Lower leg skin (tissue), 4 donors: ENCODE measurements at places on chromosomes 6 and 20. TPM values are rescaled to one million over a fixed set of nuclear protein-coding genes. Genes with fewer than 3 reads are reported as not detected.

GRCh38 chr6:119442776-119443184 is 93.2 kb upstream of the MAN1A1 start:
- no peak for DNase-seq

GRCh38 chr6:3612341-3613041 is 139.0 kb downstream of the PXDC1 start:
- DNase-seq = peak; percentile 36

DNA sequence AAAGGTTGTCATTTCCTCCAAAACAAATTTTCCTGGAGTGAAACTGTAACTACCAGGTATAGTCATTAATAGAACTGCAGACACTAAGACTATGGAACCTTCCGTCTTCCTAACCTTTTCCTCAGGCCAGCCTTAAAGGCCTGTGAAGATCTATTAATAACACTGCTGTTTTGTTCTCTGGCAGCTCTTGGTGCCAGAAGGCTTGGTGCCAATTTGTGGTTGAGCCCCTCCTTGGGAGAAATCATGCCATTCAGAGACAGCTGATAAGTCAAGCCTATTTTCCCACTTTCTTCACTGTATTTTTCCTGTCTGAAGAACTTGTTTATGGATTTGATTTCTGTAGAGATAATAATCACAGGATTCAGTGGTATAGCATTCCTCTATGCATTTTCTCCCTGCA is 64.8 kb downstream of the HCRTR2 start:
- no peak for DNase-seq

Gene CALHM4
- not detected for total RNA-seq

DNA sequence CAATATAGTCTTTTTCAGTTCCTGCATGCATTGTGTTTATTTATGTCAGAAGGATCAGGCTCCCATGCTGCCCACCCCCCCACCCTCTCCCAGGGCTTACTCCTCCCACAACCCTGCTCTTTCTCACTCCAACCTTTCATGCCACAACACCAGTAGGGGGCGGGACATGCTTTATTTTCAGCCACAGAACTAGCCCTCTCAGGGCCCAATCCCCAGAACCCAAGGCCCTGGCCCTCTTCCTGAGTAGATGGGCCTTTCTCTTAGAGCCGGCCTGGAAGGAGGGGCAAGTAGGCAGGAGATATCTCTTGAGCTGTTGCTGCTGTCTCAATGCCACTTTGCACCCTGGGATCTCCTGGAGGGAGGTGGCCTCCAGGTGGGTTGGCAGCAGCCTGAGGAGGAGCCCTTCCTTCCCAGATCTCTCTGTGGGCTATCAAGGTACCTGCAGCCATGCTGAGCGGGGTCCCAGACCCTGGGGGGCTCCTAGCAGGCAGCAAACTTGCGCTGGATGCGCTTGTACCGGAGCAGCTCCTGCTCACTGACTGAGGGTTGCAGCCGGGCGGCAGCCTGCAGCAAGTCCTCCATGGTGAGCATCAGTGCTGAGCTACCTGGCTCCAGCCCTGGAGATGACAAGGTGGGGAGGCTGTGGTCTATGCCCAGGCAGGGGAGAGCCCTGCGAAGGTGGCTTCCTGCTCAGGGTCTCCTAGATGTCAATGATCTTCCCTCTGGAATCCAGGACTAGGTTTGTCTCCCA is 3.5 kb downstream of the GNMT start:
- DNase-seq = no peak

Gene SDCBP2
- total RNA-seq = 169 TPM

- DNase-seq = no peak
Measured at GRCh38 chr6:16731478-16732051, 29.7 kb downstream of the ATXN1 start.

GRCh38 chr6:137743493-137743892 is 123.6 kb upstream of the TNFAIP3 start:
- no peak for DNase-seq

DNA sequence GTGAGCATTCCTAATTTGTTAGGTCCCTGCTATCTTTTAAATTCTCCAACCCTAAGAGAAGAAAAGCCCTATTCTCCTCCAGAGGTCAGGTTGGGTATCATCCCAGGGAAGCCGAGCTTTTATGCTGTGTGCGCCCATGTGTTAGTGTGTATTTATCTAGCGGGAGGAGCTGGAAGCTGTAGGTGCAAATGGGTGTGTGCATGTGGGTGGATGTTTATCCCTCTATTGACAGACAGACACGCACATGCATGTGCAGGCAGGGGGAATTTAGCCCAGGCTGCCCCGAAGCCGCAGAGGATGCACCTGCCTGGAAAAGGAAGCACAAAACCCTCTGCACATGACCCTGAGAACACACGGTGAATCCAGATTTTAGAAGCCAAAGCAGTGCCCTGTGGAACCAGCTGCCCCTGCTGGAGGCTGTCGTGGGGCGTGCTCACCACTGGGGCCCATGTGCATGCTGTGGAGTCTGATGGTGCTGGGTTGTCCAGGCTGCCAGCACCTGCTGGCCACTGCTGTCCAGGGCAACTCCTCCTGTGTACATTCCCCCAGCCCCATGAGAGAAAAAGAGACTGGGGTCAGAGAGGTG is 397.5 kb downstream of the TAF4 start:
- DNase-seq = no peak

DNA sequence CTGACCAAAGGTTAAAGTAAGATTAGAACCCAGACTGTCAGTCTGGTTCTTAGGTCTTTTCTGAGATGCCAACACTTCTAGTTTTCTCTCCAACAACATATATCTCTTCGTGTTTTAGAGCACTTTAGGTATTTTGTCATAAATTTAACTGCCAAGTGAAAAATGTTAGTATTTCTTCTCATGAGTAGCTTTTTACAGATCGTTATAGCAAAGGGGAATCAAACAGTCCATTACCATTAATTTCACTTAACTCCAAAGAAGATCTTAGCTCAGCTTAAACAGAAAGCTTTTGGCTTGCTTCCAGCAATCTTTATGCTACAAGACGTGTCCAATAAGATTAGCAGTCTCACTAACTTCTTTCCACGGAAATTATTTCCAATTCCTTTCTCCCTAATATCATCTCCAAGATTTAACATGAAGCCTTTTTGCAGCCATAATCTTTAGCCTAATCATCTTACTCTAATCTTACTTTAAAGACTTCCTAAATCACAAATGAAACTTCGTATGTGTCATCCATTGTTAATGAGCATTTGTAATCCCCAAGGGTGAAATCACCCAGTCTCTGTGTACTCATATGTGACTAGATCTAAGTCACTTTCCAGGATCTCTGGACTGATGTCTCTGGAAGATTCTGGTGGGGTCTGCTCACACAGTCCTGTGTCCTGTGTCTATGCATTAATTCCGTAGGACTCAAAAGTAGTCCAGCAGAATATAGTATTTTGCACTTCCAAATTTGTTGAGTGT is 38.7 kb downstream of the MOXD1 start:
- DNase-seq = no peak

- DNase-seq = no peak
Measured at GRCh38 chr6:93083337-93084230, 335.8 kb downstream of the EPHA7 start.

Gene PEX7
- 15.2 TPM for total RNA-seq

- DNase-seq = no peak
Measured at GRCh38 chr6:4402477-4402976, 267.2 kb upstream of the ECI2 start.

Gene LY6G6D
- not detected for total RNA-seq

- DNase-seq = peak; percentile 97
Measured at GRCh38 chr6:118651282-118652050, at the start of gene CEP85L. TSS of gene CEP85L (minus strand) at chr6:118651591. CDS start at chr6:118651269, 322 bp downstream.

- no peak for DNase-seq
Measured at GRCh38 chr6:6643398-6643797, 54.9 kb downstream of the LY86 start.
